ENCODE measurements at places on chromosomes 3 and 15.

DNA sequence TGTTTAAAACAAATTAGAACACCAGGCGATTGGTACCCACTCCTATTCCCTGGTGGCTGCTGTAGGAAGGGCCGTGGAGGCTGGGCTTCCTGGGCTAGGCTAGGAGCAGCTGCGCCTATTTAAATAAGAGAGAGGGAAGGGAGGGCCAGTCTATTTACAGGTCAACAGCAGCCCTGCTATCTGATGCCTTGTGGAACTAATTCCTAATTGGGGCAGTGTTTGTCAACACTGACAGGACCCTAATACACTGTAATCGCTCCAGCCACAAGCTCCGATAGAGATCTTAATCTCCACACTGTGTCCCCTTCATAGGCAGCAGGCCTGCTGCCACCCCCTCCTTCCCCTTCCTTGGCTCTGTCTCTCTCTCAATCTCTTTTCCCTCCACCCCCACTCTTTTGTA, 116.9 kb upstream of the SOX14 start:
- H3K4me1 ChIP-seq: no peaks in the 10 kb centered on the region
- no peak overlapping the region for H3K27ac ChIP-seq
- no peak for DNase-seq
- no peaks in the 10 kb centered on the region for H3K36me3 ChIP-seq

DNA sequence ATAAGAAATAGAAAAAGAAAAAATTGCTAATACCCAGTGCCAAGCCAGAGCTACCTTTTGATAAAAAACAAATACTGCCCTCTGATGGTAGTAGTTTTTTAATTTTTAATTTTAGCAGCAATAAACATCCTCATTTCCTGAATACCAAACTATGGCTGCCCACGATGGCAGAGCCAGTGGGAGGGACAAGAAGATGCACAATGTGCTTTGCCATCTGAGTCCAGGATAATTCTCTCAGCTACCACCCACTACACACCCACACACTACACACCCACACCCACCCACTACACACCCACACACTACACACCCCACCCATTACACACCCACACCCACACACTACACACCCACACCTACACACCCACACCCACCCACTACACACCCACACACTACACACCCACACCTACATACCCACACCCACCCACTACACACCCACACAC, 17.8 kb downstream of the CEP19 start:
- H3K4me1 ChIP-seq: no peaks in the 10 kb centered on the region
- no peaks in the 10 kb centered on the region for H3K36me3 ChIP-seq
- no peak overlapping the region for H3K4me3 ChIP-seq
- H3K27me3 ChIP-seq: no peaks in the 10 kb centered on the region

- H3K36me3 ChIP-seq: no peaks in the 10 kb centered on the region
- no peak overlapping the region for H3K4me3 ChIP-seq
- no peak for DNase-seq
These were observed 90.2 kb downstream of the HES1 start for GRCh38 chr3:194225988-194226663.

- H3K27me3 ChIP-seq: no peaks in the 10 kb centered on the region
- H3K4me1 ChIP-seq: peaks cover 6% of the 10 kb centered on the region
- no peak overlapping the region for H3K4me3 ChIP-seq
These were observed 6.6 kb downstream of the CDCP1 start for GRCh38 chr3:45139372-45140140.

DNA sequence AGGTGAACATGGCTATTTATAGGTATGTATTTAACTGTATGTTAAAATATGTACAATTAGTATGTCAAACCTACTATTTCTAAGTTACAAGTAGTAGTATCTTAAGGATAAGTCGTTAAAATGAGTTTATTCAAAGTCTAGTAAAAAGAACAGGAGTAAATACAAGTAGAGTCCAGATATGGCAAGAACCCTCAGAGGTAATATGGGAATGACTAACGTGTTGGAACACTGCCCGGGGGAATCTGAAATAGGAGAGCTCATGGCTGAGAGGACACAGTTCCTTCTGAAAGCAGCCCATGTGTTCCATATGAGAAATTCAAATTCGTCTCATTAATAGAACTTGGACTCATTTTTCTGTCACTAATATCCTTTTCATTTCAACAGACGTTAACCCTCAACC, 158.8 kb downstream of the CLSTN2 start:
- H3K4me3 ChIP-seq: no peak overlapping the region
- H3K4me1 ChIP-seq: no peaks in the 10 kb centered on the region
- no peak overlapping the region for H3K27ac ChIP-seq
- peak; percentile 70 for DNase-seq

DNA sequence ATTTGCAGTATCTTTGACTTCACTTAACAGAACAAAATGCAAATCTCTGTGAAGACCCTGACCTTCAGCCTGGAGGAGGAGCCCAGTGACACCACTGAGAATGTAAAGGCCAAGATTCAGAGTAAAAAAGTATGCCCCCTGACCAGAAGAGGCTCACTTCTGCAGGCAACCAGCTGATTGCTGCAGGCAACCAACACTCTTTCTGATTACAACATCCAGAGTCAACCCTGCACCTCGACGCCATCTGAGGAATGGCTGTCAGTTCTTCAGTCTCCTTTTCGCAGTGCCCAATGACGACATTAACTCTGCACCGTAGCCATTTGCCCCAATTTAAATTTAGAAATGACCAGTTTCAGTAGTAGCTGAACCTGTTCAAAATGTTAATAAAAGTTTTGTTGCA, 14.9 kb downstream of the ATP13A3 start:
- DNase-seq: no peak
- H3K4me3 ChIP-seq: no peak overlapping the region
- no peak overlapping the region for H3K27ac ChIP-seq
- H3K27me3 ChIP-seq: no peaks in the 10 kb centered on the region

Data from colonic mucosa (tissue), 4 donors.